Hypothalamus (tissue), 51 donors: ENCODE measurements at places on chromosomes 11 and 22.
A peak's percentile ranks its signal among the peaks of the same experiment; 100 is the strongest.

DNA sequence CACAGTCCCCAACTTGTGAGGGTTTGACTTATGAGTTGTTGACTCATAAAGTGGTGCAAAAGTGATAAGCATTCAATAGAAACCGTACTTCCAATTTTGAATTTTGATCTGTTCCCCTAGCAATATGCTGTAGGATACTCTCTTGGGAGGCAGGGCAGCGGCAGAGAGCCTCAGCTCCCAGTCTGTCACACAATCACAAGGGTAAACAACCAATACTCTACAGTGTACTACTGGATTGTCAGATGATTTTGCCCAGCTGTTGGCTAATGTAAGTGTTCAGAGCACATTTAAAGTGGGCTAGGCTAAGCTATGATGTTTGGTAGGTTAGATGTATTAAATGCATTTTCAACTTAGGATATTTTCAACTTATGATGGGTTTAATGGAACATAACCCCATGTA, 13.7 kb upstream of the NXPE2 start:
- DNase-seq, result no peak

- DNase-seq, result no peak
Observed at GRCh38 chr22:34599567-34599966, 466.4 kb upstream of the ISX start.

- DNase-seq, result no peak
Observed at GRCh38 chr11:111518668-111519067, 4.1 kb downstream of the HOATZ start.

GRCh38 chr22:50282361-50283155, 12.4 kb upstream of the MAPK11 start:
- DNase-seq, result no peak

DNA sequence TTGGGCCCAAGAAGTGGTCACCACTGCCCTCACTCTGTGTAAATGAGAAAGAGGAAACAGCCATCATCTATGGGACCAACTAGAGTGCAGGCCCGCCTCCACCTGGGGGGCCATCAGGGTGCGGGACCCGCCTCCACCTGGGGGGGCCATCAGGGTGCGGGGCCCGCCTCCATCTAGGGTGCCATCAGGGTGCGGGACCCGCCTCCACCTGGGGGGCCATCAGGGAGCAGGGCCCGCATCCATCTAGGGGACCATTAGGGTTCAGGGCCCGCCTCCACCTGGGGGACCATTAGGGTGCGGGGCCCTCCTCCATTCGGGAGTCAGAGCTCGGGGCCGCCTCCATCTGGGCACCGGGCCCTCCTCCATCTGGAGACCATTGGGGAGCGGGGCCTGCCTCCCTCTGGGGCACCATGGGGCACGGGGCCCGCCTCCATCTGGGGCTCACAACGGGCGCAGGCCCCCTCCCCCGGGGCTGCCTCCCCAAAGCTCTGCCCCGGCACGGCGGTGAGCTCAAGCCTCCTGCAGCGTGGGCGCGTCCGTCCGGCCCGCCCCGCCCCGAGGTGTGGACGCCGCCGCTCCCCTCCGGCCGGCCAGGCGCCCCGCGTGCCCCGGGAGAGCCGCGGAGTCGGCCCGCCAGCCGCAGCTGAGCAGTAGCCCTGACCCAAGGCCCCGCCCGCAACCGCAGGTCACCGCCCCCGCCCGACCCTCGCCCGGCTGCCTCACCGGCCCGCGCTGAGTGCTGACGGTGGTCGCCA, 512 bp downstream of the TOLLIP start:
- no peak for DNase-seq

DNA sequence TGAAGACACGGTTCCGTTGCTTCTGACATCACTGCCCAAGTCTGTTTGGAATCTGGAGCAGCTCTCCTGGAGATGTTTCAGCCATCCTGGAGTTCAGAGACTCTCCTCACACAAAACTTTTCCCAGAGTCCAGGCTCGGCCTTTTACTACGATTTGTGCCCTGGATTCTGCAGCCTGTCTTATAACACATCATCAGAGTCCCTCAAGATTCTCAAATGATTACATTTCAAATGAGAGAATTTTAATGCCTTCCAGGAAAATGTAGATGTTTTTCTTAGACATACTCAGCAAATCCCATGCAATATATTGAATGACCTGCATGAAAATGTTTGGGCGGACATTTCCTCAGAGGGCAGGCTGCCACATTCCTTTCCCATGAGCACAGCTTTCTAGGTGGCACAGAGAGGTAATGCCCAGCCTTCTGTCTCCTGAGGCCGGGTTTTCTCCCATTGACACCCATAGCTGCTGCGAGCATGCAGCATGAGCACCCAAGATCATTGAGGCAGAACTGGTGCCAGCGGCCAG, 129.1 kb downstream of the SNX19 start:
- no peak for DNase-seq

DNA sequence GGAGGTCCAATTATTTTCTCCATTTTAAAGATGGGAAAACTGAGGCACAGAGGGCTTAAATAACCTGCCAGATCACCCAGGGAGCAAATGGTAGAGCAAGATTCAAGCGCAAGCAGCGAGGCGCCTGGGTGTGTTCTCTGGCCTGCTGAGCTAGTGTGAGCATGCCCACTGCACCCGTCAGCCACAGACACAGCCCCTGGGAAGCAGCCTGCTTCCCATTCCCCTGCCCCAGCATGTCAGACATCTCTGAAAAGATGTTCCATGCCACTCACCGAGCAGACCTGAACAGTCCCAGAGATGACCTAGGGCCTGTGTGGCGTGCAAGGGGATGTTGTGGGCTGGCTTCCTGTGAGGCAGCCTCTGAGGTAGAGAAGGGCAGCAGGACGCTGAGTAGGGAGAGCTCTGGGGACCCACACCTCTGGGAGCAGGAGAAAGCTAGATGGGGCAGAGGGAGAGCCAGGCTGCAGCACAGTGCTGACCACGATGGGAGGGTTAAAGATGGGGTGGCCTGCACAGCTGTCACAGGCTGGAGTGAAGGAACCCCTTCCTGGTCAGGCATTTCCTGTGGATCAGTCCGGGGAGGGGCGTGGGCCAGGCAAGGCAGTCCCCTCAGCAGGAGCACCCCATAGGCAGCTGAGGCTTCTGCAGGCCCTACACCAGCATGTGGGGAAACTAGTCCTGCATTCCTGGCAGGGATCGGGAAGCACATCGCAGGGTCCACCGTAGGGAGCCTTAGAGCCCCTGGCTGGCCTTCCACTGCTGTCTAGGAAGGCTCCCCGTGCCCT, 101.4 kb downstream of the GALNT18 start:
- DNase-seq, result no peak

- DNase-seq, result peak; percentile 10
Observed at GRCh38 chr11:116691771-116692177, 81.0 kb downstream of the BUD13 start.

GRCh38 chr11:910044-910588, 494 bp downstream of the CHID1 start:
- DNase-seq, result no peak

DNA sequence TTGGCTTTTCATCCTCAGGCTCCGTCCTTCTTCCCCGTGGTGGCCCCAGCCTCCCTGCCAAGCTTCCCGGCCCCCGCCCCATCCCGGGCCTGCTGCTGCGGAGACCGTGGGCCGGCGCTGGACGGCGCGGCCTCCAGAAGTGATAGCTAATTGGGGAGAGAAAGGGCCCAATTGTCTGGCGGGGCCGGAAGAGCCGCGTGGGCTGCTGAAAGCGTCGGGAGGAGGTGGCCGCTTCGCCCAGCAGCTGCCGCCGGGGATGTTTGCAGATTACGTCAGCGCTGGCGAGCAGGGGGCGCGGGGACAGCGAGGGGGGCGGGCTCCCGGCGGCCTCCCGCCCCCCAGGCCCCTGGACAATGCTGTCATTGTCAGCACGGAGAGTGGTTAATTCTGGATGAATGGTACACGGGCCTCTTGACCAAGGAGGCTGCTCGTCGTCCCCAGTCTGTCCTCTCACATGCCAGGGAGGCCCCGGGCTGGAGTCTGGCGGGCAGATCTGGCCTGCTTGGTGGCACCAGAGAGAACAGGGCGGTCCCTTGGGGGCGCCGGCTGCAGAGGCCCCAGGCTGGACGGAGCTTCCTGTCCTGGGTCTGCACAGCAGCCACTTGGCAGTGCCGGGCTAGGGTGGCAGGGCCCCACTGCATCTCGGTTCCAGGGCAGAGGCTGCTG, 1.6 kb downstream of the SMIM38 start:
- DNase-seq, result peak; percentile 42

- no peak for DNase-seq
Observed at GRCh38 chr11:118531597-118532084, 649 bp downstream of the TMEM25 start.

GRCh38 chr11:32139896-32140520, 49.1 kb downstream of the RCN1 start:
- DNase-seq, result no peak

DNA sequence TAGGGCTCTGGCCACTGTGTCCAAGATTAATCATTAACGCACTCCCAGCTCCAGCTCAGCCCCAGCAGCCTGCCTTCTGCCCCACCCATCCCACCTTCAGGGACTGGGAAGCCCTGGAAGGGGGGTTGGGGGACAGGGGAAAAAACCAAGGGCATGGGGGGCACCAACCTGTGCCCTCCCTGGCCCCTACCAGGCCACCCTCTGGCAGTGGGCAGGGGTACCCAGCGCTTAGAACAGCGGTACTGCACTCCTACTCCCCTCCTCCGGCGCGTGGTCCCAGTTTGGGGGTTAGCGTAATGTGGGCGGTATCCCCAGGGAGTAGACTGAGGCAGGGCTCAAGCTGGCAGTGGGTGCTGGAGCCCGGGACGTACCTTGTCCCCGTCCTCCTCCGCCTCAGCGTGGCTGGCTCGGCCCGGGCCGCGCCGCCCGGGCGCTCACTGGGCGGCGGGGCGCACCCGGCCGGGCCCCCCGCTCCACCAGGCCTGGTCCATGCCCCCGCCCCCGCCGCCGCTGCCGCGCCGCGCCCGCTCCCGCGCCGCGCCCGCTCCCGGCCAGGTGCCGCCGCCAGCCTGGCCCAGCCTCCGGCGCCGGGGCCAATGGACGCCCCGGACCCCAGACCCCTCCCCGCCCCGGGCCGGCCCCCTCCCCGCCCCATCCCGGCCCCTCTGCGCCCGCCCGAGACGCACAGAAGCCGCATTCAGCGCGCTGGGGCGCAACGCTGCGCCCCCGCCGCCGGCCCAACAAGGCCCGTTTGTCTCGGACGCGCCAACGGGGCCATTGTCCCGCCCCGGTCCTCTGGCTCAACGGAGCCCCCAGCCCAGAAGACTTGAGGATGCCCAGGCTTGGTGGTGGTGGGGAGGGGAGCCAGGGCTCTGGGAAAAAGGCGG, at the start of gene GAL3ST1:
Gene GAL3ST1 (minus strand): TSS at position 571 of the 887 bp plus-strand sequence. CDS start 17,273 bp downstream, outside the sequence.
- peak; percentile 83 for DNase-seq

DNA sequence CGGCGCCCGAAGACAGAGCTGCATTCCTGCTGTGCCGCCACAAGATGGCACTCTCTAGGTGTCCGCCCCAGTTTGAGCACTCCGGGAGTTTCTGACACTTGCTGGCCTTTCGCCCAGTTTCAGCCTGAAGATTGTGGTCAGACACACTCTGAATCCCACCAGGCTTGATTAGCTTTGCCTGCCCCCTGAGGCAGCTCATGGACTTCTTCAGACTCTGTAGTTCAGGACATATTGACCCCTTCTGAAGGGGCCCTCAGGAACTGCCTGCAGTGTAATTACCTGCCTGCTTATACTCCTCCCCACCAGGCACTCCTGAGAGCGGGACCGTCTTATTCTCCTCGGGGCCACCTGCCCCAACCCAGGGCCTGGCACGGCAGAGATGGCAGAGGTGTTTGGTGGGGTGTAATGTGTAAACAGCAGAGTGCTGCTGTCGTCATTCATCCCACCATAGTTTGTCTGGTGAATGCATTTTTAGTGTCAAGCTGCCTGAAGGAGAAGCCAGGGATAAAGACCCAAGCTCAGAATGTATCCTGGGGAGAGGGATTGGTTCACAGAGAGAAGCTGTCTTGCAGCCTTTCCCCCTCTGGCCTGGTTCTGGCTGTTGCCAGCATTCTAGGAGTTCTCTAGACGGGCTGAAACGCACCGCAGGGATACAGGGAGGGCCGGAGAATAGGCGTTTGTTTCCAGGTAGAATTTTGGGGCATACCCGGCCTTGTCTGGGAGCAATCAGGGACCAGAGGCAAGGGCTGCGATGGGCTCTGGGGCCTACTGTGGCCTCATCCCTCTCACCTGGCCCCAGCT, 46.4 kb downstream of the EIF3F start:
- peak; percentile 68 for DNase-seq

GRCh38 chr11:73431396-73431795, 55.2 kb downstream of the RELT start:
- DNase-seq, result no peak

DNA sequence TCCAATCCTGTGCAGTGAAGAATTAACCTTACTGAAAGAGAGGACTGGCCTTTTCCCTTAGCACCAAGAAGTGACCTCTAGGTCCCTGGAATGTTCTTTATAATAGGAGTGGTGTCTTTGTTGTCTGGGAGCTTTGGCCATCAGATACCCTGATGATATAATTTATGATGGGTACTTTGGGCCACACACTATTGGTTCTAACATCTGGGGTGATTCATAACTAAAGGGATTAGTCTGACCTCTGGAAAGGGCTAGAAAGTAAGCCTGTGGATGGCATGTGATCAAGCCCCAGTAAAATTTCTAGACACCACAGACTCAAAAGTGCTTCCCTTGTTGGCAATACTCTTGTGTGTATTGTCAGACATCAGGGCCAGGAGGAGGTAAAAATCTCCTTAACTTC, 891.2 kb downstream of the KCNA4 start:
- no peak for DNase-seq

DNA sequence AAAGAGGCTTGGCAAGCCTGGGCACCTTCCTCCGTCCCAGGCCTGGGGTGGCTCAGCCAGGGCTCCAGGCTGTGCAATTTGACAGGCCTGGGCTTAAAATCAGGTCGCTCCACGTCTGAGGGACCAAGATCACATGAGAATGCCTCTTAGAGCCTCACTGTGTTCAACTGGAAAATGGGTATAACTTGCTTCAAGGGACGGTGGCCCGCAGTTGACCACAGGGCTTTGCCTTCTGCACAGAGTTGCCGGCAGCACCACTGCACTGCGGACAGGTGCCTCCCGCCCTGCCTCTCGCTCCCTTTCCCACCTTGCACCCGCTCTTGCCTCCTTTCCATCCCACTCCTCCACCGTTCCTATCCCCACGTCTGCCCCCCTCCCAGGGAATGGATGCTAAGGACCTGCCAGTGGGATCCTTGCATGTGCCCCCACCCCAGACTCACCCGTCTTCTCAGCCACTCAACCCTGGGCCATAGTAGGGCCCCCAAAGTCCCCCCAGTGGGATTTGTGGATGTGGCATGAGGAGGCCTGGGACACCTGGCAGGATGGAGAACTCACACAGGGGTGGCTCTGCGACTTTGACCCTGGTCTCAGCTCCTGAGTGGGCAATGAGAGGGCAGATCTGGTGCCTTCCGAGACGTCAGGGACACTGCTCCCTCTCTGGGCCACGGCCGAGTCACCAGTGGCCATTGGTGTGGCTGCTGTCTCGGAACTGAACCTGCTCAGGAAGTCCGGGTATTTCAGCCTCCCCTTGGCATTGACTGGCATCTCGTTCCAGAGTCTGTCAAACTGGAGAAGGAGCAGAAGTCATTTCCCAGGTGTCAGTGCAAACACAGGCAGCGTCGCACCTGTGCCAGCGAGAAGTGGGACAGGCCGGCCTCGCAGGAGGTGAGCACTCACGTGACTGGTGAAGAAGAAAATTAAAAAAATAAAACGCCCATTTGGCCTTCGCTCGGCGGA, 128.0 kb downstream of the MPPED1 start:
- no peak for DNase-seq
